ENCODE measurements at places on chromosomes 12 and 14.

- DNase-seq = no peak
These were observed 2.3 kb downstream of the WNT10B start for GRCh38 chr12:48969160-48969771.

DNA sequence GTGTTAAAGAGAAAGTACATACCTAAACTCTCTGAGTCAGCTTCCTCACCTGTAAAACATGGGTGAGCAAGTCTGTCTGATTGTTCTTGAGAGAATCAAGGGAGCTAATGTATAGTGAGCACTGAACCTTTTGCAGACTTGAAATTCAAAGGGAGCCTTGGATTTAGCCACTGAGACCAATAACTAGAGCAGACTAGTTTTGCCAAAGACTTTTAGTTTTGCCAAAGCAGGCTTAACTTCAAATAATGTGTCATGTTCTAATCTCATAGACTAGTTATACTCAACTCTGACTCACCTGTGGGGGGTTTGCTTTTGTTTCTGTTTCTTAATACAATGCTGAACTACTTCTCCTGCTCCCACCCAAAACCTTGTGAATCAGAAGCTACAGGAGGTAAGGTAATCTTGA is 123.7 kb downstream of the SLC25A21 start:
- no peak for DNase-seq

GRCh38 chr12:96617178-96617577 is 127.8 kb downstream of the CFAP54 start:
- DNase-seq = no peak

GRCh38 chr14:61478971-61479473 is 157.6 kb downstream of the PRKCH start:
- DNase-seq = no peak

- no peak for DNase-seq
These were observed 243.2 kb downstream of the EGLN3 start for GRCh38 chr14:33707716-33708115.

DNA sequence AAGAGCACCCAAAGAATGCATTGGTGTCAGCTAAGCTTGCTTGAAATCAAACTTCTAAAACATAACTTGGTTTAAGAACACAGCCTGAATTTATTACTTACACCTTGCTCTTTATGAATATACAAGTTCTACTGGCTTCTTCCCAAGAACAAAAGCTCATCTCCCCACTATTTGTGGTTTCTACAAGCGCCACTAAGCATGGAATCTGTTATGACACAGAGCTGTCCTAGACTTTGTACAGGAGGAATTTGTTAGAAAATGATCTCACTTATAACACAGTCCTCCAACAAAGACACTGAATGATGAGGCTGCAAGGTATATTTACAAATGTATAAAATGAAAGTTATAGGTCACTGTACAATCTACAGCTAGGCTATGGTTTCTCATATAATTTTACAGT is 452.1 kb downstream of the BCAT1 start:
- no peak for DNase-seq

- no peak for DNase-seq
These were observed 923.0 kb upstream of the TMEM132C start for GRCh38 chr12:127343940-127344339.

DNA sequence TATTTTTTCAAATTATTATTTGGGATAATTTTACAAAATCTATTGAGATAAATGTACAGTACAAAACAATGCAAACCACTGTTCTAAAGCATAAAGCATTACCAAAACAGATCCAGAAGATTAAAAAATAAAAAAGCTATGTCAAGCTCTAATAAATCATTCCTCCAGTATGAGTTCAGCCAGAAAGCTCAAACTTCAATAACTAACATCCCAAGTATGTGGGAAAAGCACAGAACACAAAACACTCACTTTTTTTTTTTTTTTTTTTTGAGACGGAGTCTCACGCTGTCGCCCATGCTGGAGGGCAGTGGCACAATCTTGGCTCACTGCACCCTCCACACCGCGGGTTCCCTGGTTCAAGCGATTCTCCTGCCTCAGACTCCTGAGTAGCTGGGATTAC is 11.3 kb downstream of the SAV1 start:
- DNase-seq = no peak

DNA sequence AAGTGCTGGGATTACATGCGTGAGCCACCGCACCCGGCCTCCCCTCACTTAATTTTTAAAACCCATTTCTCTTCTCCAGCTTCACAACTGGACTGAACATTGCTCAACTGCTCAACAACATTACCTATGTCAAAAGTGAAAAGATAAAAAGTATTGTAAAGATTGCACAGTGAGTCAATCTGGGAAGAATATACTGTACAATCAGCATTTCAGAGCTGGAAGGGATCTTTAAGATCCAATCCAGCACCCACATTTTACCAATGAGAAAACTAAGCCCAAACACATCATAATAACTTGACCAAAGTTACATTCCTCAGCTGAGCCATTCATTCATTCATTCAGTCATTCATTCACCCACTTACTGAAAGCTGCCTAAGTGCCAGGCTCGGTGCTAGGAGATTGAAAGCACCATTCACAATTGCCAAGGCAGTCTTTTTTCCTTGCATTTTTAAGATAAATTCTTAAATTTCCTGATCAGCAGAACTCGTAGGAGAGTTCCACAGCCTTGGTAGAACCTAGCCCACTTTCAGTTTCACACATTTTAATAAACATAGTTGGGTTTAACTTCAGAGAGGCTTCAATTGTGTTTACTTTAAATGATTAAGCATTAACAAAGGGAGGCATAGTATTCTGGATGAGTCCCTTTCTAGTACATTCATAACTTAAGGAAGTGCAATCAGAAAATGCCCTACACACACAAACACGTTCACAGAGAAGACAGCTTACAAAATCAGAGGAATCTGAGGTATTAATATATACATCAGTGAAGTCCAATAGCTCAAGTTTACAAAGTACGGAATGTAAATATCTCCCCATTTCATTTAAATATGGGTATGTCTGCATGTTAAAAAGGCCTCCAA is 3.0 kb downstream of the GALNT4 start:
- no peak for DNase-seq
